ENCODE measurements at places on chromosomes 11 and 22.

GRCh38 chr22:22884888-22885840, 2.5 kb upstream of the IGLL5 start:
- peak; percentile 33 for DNase-seq

- DNase-seq = no peak
Measured at GRCh38 chr11:125376856-125377255, 119.2 kb downstream of the FEZ1 start.

DNA sequence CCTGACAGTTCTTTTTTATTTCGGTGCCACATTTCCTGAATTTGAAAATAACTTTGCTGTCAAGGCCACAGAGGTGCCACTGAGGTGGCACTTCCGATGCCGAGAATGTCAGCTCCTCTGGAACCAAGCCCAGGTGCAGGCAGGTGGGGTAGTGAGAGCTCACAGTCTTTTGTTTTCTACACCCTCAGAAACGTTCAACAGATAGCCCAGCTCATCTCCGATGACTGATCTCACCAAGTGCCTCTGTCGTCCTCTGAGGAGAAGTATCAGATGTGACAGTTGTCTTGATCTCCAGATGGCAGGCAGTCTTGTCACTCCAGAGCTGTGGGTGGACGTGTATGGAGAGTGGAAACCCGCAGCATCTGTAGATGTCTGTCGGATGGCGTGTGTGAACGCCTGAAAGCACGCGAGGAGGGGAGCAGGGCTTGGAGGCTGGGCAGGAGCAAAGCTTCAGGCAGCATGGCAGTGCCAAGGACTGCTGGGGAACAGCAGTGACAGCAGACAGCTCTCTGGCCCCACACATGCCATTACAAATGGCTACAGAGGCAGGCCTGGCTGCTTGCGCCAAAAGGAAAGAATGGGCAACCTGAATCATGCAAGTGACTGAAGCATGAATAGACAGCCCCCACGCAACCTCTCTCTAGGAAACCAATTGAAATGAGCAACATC, 877.0 kb downstream of the OPCML start:
- no peak for DNase-seq

DNA sequence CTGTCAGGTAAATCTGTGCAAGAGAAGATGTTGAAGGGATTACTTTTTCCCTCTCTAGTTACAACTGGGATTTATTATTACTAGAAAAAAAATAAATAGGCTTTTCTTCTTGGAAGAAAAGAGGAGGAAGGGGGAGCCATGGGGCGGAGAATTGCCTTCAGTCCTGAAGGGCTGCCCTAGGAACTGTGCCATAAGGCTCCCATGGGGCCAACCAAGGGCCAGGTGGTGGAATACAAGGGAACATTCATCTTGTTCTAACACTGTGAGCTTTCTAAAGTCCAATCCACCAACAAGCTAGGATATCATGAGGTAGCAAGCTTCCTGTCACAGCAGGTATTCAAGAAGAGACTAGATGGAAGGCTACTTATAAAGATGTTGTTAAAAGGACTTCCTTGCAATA, 24.8 kb upstream of the NRIP3 start:
- no peak for DNase-seq

GRCh38 chr11:2468363-2469235, 23.8 kb downstream of the KCNQ1 start:
- no peak for DNase-seq

- no peak for DNase-seq
Measured at GRCh38 chr11:67020949-67021348, 2.0 kb upstream of the SYT12 start.

- DNase-seq = no peak
Measured at GRCh38 chr11:58647141-58647699, 24.8 kb downstream of the CNTF start.

GRCh38 chr11:8292351-8292750, 28.7 kb upstream of the LMO1 start:
- no peak for DNase-seq

- peak; percentile 88 for DNase-seq
Measured at GRCh38 chr22:20156611-20157429, 6.0 kb upstream of the CCDC188 start.

DNA sequence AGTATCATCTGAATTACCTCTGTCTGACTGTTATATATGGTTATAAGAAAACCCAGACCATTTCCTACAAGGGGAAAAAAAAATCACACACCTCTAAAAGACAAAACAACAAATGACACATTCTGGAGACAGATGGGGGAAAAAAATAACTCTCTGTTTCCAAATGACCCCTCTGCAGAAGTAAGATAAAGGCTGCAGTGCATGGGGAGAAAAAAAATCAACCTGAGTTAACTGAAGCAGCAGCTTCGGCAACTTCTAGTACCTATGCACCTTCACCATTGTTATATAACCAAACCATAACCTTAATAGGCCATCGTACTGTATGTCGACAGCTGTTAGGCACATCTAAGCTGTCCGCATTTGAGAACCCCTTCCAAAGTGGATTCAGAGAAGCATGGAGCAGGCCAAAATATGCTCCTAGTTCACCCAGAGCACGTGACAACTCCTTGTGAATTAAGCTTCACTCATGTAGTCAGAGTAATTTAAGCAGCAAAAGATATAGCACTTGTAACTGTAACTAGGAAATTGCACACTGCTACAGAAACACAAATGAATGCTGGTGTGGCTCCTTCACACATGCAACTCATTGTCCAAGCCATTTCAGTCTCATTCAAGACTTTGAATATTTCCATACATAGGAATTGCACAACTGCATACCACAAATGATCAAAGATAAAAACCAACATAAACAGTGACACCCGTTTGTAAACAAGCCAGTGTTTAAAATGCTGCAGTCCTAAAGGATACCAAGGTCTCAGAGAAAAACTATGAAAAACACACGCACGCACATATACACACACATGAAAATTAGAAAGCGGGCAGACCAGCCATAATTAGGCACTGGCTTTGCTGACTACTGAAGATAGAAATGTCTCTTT, 2.7 kb downstream of the SIK3 start:
- DNase-seq = no peak

- DNase-seq = no peak
Measured at GRCh38 chr22:33706100-33706499, 214.2 kb downstream of the LARGE1 start.

DNA sequence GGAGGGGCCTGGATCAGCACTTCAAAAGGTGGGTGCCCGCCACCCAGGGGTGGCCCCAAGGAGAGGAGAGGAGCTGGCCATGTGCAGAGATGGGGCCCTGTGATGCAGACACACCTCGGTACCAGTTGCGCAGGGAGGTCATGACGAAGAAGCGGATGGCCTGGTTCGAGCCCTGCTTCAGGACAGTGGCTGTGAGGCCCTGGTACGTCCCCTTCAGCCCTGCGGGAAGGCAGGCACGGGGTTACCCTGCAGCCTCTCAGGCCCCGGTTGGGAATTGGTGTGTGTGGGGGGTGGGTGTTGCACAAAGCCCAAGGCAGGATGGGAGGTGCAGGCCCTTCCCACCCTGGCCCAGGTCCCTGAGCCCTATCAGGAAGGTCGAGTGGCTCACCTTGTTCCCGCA, 1.8 kb downstream of the SLC25A1 start:
- peak; percentile 49 for DNase-seq

DNA sequence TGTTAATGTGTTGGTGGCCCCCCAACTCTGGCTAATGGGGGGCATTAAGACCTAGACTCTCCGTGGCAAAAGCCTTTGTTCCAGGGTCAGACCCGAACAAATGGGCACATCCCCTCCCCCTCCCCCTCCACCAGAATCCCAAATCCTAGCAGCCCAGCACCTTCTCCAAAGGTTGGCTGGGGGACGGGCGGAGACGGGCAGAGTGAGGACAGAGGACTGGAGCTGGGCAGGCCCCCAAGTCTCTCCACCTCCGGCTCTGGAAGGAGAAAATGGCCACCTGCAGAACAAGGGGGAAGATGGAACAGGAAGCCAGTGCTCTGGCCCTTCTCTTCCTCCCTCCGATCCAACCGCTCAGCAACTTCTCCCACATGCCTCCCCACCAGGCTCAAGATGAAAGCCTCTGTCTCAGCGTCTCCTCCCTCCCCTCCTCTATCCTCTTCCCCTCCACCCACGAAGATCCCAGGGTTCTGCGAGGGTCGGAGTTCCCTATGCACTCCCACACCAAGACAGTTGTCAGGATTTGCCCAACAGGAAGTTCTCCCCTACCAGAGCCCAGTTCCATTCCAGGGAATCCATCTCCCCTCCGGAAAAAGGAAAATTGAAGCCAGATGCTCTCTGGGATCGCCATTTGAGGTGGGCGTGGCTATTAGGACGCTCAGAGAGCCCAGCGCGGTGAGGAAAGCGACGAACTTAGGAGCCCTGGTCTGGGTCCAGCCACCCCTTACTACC, 20.1 kb downstream of the ADA2 start:
- peak; percentile 89 for DNase-seq

DNA sequence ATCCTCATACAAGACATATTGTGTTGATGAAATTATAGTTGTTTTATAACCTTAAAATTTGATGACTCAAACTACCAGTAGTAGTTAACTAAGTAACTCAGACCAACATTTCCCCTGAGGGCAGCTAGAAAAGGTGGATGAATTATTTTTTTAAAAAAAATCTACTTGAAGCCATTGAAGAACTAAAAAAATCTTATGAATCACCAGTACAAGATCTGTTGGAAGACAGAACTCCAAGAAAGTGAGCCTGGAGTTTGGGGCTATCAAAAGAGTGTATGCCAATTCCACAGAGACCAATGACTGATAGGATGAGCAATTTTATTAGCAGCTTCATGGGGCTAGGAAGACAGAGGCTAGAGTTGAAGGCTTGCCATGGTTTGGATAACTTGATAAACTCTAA, 72.4 kb downstream of the CYP2R1 start:
- DNase-seq = no peak

DNA sequence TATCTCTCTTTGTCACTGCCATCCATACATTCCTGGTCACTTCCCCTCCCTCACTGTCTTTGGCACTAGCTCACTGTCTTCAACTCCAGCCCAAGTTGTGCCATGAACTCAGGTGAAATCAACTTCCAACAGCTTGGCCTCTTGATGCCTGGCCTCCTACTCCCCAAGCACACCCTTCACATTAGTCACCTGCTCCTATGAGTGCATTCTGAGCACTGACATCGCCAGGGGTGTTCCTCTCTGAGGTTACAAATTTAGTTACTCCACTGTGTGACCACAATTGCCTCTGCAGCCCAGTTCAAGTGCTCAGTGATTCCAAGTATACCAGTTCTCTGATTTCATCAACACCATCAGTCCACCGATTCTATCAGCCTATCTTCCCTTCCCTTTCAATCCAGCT, 10.8 kb downstream of the DRD2 start:
- no peak for DNase-seq

DNA sequence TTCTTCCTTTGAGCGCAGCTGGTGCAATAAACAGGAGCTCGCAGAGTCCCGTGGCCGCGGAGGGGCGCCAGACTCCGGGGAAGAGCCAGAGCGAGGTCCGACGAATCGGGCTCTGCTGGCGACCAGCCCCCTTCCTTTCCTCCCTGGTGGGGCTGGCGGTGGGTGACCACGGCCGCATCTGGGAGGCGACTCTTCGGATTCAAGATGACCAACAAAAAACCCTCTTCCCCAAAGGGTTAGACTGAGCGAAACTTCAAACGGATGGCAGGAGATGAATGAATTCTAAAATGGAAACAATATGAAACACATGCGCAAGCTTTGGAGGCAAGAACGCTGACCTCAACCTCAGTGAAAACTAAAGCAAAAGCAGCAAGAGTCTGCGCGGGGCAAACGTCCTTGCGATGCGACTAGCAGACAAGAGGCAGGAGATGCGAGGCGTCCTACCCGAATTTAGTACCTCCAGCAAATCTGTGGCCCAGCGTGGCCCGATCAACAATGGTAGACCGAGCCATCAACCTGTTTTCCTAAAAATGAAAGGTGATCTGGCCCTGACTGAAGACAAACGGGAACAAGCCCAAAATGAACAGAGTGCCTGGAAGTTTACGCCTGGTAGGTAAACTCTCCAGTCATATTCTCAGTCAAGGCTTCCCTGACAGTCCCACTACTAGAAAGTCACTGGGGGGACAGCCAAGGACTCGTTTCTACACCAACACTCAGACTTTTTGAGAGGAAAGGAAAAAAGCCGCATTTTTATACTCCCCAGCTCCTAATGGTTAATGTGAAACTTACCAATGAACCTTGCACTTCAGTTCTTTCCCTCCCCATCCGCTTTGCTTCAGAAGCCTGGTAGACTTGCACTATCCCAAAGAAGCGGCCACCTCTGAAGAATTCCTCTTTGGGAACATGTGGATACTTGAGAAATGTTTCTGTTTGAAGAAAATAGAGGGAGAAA, 11.6 kb downstream of the MMP3 start:
- DNase-seq = peak; percentile 75

GRCh38 chr11:62399878-62400266, 19.0 kb upstream of the SCGB1A1 start:
- DNase-seq = no peak

DNA sequence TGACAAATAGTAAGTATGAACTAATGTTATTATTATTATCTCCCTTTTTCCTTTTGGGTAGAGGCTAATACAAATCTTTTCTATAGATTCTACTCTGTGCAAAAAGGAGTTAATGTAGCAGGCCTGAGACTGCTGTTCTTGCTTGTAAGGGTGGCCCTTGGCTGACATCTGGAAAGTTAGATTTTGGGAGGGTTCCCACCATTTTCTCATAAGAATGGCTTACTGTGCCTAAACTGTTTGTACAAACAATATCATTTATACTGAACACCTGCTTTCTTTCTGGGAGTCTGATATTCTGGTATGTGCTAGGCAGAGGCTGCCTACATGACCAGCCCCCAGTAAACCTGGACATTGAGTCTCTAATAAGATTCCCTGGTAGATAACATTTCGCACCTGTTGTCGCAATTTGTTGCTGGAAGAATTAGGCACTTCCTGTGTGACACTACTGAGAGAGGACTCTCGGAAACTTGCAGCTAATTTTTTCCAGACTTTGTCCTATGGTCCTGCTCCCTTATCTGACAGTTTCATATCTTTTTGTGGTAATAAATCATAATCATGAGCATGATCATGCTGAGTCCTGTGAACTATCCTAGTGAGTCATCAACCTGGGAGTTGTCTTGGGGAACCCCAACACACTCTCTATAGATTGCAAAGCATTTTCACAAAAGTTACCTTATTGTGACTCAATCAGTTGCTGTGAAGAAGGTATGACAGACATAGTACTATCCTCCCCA, 257.7 kb upstream of the CCDC90B start:
- DNase-seq = no peak

DNA sequence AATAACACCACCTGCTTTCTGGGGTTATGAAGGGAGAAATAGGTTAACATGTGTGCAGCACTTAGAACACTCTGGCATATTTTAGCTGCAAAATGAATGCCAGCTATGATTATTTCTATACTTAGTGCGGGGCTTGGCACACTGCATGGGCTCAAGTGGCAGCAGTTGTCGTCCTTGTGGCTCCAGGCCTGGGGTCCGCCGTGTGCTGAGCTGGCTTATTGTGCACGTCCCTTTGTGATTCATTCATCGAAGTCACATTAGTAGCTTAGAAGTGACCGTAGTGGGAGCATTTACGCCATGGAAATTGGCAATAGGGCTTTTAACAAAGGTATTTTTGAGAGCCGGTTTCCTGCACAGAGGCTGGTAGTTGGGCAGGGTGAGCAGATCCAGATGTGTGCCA, 4.2 kb downstream of the RASD2 start:
- DNase-seq = no peak

Data from islet precursor cell (in vitro differentiated cells).